ENCODE measurements at places on chromosomes 7 and 10.

GRCh38 chr7:613442-614140, 93.9 kb upstream of the PDGFA start:
- no peak for DNase-seq

- DNase-seq, result no peak
These were observed 393.1 kb upstream of the STEAP1 start for GRCh38 chr7:89761173-89761572.

DNA sequence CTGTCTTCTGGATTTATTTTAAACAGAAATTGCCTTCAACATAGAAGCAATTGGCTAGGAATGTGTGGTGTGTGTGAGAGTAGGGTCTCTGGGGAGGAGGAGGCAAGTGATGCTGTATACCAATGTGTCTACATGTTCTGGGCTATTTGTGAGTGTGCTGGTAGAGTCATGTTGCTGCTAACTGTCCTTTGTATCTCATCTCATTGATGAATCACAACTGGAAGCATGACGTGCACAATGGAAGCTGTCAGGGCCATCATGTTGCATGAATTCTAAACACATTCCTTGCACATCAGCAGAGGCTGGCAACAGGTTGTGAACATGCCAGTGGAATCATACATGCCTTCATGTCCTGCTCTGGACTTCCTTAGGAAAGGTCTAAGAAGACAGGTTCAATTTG, 199.7 kb downstream of the BMPER start:
- DNase-seq, result no peak

DNA sequence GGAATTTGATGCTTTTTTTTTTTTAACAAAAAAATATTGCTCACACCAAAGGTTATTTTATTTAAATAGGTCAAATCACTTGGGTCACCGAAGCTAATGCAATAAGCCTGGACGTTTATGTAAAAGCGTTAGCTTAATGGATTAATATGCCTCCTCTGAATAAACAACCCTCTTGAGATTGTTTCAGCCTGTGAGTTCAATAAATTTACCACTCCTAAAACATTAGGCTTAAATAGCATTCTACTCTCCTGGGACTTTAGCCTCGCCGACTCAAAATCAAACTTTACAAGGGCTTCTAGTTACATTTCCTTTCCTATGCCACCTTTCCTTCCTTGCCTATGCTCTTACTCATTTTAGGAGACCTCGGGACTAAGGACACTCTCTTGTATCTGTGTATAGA, 79.3 kb downstream of the DNAJB9 start:
- no peak for DNase-seq

- no peak for DNase-seq
These were observed 25.1 kb downstream of the GLRX3 start for GRCh38 chr10:130161331-130161730.

All from activated naive CD4-positive, alpha-beta T cell treated with Interleukin-2 at 50 U/mL for 16 hours (primary cell).